ENCODE measurements at places on chromosomes 11 and 22.

DNA sequence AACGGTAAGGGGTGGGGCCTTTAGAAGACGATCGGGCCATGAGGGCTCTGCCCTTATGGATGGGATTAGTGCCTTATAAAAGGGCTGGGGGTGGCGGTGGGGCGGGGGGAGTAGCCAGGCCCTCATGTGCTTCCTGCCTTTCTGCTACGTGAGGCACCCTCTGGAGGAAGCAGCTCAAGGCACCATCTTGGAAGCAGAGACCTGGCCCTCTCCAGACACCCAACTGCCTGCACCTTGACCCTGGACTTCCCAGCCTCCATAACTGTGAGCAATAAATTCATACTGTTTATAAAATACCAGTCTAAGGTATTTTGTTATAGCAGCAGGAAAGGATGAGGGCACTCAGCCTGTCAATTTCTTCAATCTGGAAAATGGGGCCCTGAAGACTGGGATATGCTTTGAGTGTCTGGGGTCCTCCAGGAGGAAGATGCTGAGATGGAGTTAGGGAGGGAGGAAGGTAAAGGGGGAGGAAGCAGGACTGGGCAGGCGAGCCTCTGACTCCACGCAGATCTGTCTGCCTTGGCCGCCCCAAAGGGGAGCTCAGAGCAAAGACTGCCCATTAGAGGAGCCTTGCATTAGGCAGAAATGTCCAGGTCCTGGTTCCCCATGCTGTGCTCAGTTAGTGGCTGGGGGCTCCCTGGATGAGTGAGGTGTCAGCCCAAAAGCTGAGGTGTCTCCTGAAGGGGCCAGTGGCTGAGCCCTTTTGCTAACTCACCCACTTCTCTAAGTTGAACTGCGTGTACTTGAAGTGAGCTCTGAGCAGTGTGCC lies 5.3 kb downstream of the CABP2 start:
- DNase-seq = no peak

DNA sequence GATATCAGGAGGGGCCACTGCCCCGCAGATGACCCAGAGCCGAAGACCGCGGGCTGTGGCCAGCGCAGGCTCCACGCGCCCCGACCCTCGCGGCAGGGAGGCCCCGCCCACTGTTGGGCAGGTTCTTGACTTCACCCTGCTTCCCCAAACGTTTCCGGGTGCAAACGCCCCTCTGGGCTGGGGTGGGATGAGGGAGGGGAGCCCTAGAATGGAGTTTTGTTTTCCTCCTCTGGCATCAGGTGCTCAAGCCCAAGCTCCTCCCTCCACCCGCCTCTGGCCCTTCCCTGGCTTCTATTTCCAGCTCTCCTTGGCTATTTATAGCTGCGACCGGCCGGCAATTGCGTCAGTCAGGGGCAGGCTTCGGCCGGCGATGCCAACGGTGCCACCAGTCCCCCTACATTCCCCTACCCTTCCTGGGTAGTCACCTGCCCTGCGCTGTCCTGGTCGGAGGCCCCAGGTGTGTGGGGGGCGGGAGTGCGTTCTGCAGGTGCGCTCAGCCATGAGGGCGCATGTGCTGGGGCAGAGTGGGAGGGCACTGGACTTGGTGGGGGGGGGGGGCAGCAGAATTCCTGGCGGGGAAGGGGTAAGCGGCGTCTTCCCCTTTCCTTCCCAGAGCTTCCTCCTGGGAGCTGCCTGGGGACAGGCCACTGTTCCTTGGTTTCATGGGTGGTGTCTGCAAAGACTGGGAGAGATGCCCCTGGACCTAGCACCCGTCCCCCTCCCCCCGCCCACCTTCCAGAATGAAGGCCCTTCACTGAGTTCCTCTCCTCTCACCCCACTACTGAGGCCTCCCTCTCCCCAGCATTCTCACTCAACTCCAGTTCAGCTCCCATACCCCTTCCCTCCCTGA lies 23.6 kb downstream of the DUSP8 start:
- DNase-seq = no peak

DNA sequence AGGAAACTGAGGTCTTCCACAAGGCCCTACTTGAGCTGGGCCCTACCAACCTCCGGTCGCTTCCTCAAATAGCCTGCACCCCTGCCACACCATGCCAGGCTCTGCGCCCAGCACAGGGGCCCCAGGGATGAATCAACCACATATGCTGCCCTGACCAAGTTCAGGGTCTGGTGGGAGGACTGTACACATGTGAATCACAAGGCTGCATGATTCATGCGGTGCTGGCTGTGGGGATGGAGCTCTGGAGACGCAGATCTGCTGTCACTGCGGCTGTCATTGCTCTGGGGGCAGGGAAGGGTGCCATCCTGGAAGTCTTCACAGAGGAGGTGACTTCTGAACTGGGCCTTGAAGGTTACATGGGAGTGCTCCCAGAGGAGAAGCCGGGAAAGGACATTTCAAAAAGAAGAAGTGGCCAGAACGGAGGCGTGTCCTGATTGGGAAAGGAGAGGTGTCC lies 21.5 kb downstream of the CYTH4 start:
- DNase-seq = no peak

DNA sequence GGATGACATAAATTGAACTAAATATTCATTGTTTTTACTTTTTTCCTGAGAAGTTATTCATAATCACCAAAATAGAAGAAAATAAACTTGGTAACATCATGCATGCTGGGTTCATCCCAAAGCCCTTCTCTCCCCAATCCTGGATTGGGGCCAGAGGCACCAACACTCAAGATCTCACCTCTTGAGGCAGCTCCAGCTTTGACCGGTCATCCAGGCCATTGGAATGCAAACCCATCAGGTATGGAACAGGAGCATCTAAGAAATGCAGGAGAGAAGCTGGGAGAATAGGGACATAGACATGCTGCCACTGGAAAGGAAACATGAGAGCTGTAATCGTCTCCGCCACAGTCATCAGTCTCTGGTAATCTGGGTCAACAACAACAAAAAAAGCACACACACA lies 71.8 kb downstream of the DENND5A start:
- DNase-seq = no peak

DNA sequence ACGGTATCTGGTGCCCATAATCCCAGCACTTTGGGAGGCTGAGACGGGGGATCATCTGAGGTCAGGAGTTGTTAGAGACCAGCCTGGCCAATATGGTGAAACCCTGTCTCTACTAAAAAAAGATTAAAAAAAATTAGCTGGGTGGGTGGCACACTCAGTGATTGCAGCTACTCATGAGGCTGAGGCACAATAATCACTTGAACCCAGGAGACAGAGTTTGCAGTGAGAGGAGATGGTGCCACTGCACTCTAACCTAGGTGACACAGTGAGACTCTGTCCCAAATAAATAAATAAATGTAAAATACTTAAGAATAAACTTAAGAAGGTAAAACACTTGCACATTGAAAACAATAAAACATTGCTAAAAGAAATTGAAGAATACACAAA lies 90.4 kb downstream of the ZNF280B start:
- DNase-seq = no peak

DNA sequence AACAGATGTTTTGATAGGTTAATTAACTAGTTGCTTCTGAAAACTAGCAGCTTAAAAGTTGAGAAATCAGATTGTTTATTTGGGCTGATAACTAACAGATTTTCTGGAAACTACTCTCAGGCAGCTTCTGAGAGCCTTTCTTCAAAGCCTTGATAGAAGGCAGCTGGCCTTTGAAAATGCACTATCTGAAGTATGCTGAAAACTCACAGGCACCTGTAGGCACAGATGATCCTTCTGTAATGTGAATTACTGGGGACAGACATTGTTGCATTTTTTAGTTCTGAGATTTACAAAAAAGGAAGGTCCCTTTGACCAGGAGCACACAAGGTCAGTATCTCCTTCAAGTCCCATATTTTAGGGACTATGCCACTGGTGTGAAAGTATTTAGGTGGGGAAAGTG lies 460.8 kb upstream of the CNTN5 start:
- DNase-seq = no peak

DNA sequence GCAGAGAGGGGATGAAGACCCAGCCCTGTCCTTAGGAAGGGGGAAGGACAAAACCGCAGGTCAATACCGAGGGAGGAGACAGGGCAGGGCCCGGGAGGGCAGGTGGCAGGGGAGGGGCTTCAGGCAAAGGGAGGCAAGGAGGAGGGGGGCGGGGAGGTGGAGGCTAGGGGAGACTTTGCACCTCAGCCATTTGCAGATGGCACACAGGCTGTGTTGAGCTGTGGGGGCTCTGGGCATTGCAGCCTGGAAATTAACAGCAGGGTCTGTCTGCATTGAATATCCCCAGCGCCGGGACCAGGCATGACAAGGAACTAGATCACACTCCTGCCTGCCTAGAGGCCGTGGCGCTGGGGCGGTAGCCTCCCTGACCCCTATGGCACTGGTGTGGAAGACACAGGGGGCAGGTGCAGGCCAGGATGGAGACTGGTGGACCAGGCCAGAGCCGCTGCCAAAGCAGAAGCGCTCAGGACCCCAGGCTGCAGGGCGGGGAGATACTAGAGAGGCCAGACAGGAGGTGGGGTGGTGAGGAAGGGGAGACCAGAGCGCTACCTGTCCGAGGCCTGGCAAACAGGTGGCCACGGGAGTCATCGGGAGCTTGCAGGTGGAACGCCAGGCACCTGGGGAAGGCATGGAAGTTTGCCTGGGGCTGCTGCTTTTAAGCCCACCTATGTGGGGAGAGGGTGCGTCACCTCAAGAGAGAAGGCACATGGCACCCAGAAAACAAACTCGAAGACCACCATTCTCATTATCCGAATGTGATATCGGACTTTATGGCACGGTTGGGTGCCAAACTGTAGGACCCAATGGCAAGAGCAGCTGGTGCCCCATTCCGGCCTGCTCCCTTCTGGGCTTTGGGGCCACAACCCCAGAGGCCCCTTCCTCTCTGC lies 11.5 kb downstream of the CBX6 start:
- no peak for DNase-seq

DNA sequence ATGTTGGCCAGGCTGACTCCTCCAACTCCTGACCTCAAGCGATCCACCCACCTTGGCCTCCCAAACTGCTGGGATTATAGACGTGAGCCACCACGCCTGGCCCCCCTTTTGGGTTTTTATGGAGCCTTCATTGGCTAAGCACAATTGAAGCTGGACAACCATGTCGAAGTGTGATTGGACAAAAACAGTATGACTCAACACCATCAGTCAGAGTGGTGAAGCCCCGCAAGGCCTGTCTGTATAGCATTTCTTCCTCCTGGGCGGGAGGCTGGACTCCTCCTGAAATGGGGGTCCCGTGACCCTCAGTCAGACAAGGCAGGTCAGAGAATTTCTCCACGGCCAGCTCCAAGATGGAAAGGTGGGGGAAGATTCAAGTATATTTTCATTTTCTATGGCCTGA lies 3.1 kb upstream of the PARVB start:
- DNase-seq = no peak

- DNase-seq = no peak
These were observed 618.0 kb downstream of the BRD1 start for GRCh38 chr22:49209452-49210195.

- no peak for DNase-seq
These were observed 121.5 kb downstream of the RRAS2 start for GRCh38 chr11:14237444-14237961.

DNA sequence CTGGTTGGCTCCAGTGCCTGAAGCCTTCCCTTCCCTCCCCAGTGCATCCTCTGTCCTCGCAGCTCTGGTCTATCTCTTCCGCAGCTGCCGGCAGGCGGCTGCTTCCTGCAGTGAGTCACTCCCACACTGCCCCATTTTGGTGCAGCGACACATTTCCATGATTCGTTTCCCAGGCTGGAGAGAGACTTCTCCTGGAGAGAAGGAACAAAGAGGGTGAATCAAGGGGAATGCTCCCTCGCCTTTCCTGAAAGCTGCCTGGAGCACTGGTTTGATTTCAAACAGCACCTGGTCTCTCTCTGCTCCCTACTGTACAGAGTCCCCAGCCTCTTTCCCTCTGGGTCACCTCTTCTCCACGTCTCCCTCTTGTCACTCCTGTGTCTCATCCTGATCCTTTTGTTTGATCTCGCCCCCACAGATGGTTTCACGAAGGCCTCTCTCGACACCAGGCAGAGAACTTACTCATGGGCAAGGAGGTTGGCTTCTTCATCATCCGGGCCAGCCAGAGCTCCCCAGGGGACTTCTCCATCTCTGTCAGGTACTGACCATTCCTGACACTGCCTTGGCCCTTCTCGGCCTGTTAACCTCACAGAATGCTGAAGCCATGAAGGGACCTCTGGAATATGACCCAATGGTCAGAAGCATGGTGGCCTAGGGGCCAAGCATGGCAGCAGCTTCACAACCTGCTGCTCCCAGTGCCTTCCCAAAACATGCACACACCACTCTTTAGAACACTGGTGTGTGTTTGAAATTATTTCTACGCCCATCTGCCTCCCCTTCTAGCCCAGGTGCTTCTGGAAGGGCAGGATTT lies at the start of gene TMA7B:
Gene TMA7B (plus strand): TSS at position 758 of the 808 bp plus-strand sequence. CDS start 3,978 bp downstream, outside the sequence.
- peak; percentile 41 for DNase-seq

DNA sequence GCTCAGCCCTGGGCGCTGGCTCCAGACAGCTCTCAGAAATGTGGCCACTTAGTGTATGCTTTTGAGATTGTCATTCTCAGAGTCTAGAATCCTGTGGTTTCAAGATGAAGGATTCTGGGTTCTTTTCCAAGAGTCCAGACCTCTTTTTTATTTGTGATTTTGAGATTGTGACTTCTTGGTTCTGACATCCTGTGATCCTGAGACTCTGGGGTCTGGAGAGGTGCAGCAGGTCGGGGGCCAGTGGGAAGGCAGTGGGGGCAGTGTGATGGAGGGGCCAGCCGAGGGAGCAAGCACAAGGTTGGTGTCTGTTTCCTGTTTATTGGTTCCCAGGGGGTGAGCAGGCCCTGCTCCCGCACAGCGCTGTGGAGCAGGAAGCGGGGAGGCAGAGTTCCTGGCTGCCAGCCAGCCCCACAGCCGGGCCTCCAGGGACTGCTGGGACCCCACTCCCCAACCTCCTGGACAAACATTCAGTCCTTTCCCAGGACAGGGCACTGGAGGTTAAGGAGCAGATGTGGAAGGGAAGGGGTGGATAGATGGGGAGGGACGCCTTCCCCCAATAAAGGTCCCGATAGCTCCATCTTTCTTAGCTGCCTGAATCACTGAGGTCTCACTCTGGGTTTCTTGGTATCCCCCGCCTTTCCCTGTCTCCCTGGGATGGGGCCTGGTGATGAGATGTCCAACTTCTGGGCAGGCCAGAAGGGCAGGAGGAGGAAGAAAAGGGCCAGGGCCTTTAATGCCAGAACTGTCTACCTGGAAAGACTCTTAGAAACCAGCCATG lies 13.7 kb downstream of the ARHGEF17 start:
- DNase-seq = no peak

DNA sequence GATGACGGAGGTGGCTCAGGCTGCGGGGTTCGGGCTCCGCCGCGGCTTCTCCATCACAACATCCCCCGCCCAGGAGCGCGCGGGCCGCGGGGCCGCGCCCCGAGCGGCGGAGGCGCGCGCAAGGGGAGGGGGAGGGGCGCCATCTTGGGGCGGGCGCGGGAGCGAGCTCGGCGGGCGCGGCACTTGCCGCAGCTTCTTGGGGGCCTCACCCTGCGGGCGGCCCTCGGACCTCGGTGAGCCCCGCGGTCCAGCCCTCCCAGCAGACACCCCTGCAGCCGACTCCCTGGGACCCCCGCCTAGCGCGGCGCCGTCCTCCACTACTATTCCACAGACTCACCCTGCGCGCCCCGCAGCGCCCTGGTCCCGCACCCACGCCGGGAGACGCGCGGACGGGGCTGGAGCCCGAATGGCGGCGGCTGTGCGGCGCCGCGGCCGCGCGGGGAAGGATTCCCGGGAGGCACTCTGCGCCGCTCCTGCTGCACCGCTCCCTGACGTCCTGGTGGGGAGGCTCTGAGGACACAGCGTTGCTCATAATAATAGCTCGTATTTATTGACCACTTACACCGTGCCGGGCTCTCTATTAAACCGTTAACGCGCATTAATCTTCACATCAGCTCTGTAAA lies at the start of gene APBB1:
Gene APBB1 (minus strand): TSS at position 86 of the 623 bp plus-strand sequence. CDS start 7,747 bp downstream, outside the sequence.
- DNase-seq = peak; percentile 44

GRCh38 chr11:126834149-126834548 lies 166.4 kb downstream of the KIRREL3 start:
- DNase-seq = no peak
